DMS53 (cell line): ENCODE measurements at places on chromosomes 13 and 19.

DNA sequence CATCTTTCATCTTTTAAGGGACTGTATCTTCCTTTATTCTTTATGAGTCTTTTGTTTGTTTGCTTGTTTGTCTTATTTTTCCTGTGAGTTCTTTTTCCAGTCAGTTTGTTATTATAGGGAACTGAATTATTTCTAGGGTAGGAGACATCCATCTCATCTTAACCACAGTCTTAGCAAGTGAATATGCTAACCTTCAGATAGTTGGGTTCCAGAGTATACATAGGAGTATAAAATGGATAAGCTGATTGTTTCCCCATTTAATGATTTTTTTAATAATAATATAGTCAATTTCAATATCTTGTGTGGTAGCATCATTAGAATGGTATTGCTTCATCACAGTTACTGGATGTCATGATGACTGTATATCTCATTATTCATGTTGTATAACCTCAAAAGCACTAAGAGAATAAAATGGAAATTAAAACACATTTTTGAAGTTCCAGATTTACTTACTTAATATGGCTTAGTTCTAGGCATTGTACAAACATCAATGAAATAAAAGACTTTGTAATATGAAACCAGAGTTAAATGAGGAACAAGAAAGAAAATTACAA, 33.0 kb downstream of the GPC6 start:
- no peak for DNase-seq

DNA sequence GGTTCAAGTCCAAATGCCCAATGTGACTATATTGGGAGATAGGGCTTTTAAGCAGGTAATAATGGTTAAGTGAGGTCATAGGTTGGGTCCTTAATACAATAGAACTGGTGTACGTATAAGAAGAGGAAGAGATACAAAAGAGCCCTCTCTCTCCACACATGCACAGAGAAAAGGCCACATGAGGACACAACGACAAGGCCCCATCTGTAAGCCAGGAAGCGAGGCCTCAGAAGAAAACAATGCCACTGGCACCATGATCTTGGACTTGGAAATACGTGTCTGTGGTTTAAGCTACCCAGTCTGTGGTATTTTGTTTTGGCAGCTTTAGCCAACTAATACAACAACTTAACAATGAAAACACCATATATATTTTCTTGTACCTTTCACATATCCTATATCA, 23.4 kb upstream of the RFC3 start:
- DNase-seq = no peak

- DNase-seq = peak; percentile 79
Measured at GRCh38 chr19:35006342-35006998, 6.3 kb downstream of the GRAMD1A start.

GRCh38 chr13:22121146-22121739, 450.4 kb downstream of the FGF9 start:
- no peak for DNase-seq

- DNase-seq = no peak
Measured at GRCh38 chr19:3785938-3786824, at the start of gene MATK. MATK (minus strand) TSS chr19:3786381; CDS start chr19:3785135, 1,246 bp downstream.

DNA sequence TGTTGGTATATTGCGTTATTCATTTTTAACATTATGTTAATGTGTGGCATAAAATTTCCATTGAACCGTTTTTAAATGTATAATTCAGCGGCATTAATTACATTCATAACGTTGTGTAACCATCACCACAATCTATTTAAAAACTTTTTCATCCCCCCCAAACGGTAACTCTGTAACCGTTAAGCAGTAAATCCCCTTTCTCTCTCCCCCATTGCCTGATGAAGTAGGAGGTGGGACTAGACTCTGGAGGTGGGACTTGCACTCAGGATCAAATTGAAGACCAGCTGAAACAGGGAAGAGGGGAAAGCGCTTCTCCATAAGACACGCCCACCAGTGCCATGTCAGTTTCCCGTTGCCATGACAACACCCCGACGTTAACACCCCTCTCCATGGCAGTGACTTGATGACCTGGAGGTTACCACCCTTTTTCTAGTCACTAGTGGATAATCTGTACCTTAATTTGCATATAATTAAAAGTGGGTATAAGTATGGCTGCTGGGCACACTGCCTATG, 16.8 kb downstream of the CLEC11A start:
- DNase-seq = no peak

GRCh38 chr13:86900906-86901305, 770.3 kb upstream of the SLITRK5 start:
- no peak for DNase-seq

GRCh38 chr19:38819231-38819920, 6.6 kb upstream of the LGALS4 start:
- peak; percentile 76 for DNase-seq

DNA sequence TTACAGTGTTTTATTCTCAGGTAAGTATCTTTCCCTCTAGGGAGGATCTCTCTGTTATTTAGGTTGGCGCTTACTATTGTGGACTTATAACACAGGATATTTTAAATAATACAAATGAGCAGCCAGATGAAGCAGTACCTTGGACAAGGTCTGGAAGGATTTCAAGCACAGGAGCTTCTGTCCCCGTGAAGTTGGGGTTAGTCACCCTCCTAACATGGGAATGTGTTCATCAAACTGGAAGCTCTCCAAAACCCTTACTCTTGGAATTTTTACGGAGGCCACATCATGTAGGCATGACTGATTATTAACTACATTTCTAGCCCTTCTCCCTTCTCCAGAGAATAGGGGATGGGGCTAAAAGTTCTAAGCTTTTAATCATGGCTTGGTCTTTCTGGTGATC, 38.3 kb upstream of the SPRY2 start:
- no peak for DNase-seq

GRCh38 chr13:80888390-80888789, 547.5 kb upstream of the SPRY2 start:
- DNase-seq = no peak

DNA sequence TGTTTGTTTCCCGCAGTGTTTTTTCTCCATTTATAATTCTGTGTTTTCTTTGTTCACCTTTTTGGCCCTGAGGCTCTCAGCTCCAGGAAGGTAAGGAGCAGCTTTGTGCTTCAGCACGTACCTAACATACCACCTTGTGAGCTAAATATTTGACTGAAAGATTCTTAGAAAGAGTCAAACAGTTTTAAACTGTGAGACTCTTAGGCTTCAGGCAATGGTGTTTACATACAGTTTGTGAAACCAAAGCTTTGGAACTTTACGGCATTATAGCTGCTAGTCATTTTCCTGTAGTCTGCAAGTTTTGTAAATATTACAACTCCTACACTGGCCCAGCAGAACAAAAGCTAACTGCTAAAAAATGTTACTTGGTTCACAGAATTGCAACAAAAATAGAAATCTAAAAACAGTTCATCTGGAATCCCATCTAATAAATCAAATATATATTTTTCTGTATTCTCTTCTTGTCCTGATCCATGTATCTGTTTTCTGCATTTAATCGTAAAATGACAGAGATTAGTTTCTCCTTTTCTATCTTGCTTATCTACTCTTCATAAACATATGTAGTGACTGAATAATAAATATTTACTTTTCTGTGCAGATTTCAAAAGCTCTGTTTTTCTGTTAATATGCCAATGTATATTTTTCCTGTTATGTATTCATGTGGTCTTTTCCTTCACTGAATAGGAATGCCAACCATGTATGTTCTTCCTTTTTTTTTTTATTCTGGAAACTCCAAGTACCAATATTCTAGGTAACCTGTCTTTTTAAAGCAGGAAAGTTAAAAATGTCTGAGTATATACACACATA, 38.8 kb upstream of the GPI start:
- DNase-seq = no peak

DNA sequence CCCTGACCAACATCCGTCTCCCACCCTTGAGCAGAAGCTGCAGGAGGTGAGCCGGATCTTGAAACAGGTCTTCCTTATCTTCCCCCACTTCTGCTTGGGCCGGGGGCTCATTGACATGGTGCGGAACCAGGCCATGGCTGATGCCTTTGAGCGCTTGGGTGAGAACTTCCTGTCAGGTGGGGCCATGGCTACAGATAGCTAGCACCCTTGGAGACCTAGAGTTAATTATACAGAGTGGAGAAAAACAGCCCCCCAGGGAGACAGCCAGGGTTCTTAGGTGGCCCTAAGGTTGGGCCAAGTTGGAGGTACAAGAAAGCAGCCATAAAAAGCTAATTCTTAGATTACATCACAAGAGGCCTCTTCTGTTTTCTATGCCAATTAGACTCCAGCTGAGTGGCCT, 8.9 kb upstream of the ARHGAP45 start:
- no peak for DNase-seq

DNA sequence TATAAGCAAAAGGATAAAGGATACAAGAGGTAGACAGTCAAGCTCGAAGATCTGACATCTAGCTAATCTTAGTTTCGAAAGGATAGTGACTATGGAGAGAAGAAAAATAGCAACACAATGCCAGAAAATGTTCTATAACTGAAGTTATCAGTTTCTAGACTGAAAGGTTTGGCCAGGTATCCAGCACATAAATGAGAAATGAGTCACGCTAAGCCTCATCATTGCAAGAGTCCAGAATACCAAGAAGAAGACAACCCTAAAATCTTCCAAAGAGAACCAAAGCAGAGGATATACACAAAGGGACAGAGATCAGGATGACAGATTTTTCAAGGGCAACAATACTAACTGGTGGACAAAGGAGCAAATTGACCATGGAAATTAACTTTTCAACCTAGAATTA, 237.0 kb downstream of the POSTN start:
- DNase-seq = no peak

- peak; percentile 68 for DNase-seq
Measured at GRCh38 chr19:43984687-43985000, 656 bp downstream of the ZNF155 start.

GRCh38 chr13:46668302-46668720, 115.3 kb downstream of the LRCH1 start:
- no peak for DNase-seq

DNA sequence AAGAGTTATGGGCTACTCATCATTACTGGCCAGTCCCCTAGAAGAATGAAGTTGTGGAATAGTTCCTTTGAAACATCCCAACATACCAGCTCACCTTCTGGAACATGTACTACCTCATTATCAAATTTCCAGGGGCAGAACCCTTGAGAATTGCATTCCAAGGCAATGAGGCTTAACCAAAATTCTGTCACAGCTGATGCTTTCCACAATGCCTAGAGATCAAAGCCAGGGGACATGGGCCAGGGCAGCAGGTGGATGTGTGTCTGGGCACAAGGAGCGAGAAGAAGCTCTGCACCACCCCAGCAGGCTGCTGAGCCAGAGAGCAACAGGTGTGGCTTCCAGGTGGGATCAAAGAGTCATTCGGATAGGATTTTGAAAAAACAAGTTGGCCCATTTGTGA, 362.1 kb downstream of the EFNB2 start:
- no peak for DNase-seq

DNA sequence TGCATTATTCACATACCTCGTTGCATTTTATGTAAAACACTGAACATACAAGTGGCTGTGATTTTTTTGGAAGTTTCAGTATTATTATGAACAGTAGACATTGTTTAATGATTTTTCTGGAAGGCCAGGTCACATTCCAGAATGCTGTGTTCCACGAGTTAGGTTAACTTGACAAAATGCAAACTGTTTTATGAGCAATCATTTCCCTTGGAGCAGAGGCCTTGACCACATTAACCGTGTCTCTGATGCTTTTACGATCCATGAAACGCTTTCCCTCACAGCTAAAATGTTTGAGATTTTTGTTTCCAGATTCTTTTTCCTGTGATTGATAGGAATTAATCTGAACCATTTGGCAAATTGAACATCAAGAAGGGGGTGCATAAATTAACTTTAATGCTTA, 57.8 kb downstream of the MBNL2 start:
- DNase-seq = no peak

DNA sequence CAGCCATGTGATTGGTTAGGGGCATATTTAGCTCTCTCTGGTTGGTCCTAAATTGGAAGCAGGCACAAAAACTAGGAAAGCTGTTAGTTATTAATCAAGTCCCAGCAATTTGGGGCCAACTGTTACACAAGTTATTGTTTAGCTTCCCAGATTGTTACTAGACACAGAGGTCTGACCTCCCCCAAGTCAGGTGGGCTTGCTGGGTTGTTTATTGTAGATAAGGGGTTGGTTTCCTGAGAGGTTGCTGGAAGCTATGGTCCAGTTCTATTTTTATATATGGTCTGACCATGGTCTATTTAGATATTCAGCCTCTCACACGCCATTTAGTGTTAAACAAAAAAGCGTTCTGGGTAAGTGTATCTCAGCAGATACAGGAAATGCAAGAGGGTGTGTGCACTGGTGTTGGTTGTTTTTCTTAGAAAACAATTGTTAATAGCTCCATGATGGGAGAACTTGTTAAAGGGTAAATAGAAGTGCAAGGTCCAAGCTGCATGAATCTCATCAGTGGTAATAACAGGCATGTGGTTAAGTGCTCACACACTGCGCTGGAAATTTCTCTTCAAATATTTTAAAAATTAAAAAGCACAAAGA, 150.0 kb downstream of the RAP2A start:
- no peak for DNase-seq

GRCh38 chr13:25802579-25802978, 249.2 kb downstream of the SHISA2 start:
- no peak for DNase-seq

DNA sequence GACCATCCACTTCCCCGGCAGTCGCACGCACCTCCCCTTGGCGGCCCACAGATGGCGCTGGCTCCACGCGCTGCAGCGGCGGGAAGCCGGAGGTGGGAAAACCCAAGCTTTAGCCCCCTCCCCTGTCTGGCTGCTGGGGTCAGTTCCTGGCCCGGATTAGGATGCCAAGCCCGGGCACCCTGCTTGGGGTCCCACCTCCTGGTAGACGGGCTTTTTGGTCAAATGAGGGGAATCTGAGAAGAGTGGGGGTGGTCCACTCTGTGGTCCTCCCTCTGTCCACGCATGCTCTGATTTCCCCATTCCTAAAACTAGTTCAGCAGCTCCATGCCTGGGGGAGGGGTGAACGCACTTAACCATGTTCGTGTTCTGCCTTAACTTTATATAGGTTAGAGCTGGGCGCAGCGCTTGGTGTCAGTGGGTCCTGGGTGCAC, 8.1 kb upstream of the ADGRE2 start:
- no peak for DNase-seq

DNA sequence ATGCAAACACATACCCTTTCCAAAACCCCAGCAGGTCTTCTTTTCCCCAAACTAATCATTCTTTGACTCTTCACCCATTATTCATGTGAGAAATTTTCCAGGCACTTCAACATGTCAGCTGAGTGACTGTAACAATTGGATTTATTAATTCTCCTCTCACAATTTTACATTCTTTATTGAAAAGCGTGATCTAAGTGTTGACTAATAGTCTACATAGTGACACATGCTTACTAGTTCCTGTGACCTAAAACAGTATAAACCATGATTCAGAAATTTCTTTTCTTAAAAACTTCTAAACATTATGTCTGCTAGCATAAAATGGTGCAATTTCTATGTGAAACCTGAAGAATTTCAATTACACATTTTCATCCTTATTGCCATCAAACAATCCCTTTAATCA, 532.3 kb downstream of the GPC5 start:
- DNase-seq = no peak

DNA sequence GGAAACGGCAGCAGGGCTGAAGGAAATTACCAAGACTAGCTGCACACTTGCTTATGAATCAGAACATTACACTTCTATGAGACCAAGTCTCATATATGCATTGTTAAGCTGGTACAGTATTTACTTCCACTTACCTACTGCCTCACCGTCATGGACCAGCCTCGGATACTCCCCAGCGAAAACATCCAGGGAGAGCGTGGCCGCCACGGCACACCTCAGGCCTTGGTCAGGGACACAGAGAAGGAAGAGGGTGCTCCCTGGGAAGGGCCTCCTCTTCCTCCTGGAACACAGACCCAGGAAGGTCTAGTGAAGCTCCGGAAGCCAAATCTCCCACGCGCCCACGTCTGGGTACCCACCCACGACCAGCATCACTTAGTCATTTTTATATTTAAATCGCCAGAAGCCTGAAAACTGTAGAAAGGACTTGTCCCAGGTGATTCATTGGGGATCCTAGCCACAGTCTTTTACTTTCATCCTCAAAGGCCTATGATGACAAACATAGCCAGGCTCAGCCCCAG, 24.4 kb upstream of the MTIF3 start:
- DNase-seq = no peak
